T1000 (cell line): ENCODE measurements at places on chromosomes 7 and 10.

- DNase-seq, result no peak
Observed at GRCh38 chr7:92404170-92404614, 43.1 kb upstream of the GATAD1 start.

DNA sequence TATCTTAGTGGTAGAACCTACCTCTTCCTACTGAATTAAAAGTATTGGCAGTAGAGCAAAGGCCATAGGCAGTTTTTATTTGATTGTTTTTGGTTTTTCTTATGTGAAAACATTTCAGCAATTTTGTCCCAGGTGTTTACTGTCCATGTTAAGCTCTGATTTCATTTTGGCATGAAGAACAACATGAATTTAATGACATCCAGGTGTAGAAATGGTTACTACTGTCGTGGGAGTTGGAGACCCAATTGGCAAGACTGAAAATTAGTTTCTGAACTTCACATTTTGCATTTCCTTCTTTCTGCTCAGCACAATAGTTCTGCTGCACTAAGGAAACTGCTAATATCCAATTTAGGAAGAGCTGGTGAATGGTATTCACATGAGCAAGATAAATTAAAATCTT is 38.0 kb upstream of the TMEM196 start:
- no peak for DNase-seq

- no peak for DNase-seq
Observed at GRCh38 chr7:112990624-112991023, 96.0 kb downstream of the GPR85 start.

DNA sequence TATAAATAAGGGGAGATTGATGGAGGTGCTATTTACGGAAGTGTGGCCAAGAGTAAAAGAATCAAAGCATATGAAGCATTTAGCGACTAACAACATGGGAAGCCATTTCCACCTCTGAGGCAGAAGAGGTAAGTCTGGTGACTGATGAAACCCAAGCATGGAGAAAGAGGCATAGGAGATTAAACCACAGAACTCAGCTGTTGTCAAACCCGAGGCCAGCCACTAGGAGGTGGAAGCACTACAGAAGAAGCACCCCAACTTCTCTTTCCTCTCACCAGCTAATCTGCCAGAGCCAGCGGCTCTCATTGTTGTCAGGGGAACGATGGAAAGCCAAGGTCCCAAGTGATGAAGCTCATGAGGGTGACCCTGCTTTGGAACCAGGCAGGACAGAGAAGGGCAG is 19.6 kb upstream of the CNTNAP2 start:
- no peak for DNase-seq

DNA sequence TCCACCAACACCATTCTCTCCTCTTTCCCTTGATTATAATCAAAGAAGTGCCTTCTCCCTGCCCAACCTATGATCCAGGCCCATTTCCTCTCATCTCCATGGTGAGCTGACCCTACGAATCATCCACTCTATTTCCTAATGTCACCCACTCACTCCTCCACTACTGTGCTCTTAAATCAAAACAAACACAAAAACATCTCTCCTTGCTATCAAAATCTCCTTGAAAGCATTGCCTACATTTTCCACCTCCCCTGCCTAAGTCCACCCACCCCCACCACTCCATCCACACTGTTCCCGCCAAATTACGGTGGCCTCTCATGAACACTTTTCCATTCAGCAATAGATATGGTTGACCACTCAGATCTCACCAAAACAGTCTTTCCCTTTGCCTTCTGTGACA is 5.3 kb downstream of the DYDC1 start:
- no peak for DNase-seq

- DNase-seq, result no peak
Observed at GRCh38 chr7:44530990-44531389, 10.1 kb downstream of the NPC1L1 start.

DNA sequence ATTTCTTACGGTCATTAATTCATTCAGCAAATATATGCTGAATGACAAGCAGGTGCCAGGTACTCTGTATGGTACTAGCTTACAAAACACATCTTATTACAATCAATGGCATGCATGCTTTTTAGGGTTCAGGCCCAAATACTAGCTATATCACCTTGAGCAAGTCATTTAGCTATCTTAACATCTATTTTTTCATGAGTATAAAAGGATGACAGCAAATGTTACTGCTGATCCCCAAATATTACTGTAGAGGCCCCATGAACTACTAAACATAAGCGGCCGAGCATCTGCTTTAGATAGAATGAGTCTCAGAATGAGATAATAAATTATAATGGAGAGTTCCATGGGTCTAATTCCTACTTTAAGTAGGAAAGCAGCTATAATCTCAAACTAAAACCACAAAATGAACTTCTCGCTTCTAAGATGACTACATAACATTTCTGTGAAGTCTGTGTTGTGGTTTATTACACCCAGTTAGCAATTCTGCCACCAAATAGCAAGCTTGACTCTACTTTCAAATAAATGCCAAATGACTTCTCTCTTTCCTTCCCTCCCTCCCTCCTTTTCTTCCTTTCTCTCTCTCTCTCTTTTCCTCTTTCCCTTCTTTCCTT is 113.7 kb upstream of the LRRN3 start:
- no peak for DNase-seq

- DNase-seq, result no peak
Observed at GRCh38 chr10:112126901-112127300, 56.7 kb downstream of the GPAM start.
